ENCODE measurements at places on chromosomes 2 and 18.
A peak's percentile ranks its signal among the peaks of the same experiment; 100 is the strongest.

- no peak for DNase-seq
These were observed 22.0 kb upstream of the POLR1B start for GRCh38 chr2:112520234-112520783.

- DNase-seq, result no peak
These were observed 64.2 kb downstream of the PSMG2 start for GRCh38 chr18:12766986-12767433.

DNA sequence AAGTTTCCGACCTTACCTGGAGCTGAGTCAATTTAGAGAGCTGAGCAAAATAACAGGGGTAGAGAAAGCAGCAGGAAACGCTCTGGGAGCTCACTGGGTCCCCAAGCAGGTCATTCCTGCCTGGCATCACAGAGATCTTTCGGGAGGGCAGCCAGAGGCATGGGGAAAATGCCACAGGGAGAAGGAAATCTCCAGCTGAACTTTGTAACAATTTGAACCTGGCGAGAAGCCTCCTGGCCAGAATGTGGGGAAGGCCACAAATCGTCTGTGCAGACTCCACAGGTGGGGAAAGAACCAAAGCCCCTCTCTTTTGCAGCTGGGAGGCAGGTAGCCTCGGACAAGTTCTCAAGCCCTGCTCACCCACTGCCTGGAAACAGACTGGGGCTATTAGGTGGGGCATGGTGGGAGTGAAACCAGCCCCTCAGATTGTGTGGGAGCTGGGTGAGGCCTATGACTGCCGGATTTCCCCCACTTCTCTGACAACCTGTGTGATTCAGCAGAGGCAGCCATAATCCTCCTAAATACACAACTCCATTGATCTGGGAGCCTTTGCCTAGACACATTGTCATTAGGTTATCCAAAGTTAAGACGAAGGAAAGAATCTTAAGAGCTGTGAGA is 53.9 kb downstream of the INO80D start:
- no peak for DNase-seq

DNA sequence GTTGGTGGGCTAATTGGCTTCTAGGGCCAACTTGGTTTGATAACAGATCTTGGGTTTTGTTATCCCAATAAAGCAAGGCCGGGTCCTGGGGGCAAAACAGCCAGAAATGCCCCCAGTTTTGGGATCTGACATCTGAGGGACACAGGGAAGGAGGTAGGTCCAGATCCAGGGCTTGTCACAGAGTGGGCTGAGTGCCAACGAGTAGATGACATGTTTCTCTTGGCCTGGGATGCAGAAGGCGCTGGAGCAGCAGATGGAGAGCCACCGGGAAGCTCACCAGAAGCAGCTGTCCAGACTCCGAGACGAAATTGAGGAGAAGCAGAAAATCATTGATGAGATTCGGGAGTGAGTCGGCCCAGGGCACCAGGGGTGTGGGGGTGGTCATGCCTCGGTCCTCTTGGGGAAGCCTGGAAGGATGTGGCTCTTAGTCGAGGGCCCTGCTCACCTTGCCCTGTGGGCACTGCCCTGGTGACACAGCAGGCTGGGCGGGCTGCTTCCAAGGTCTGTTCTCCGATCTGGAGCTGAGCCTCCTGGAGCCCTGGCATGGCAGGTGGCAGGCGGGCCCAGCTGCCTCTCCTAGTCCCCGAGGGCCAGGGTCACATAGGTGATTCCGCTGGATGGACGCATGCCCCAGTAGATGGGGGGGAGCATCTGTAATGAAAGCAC is 40.2 kb upstream of the LYPD6B start:
- no peak for DNase-seq

DNA sequence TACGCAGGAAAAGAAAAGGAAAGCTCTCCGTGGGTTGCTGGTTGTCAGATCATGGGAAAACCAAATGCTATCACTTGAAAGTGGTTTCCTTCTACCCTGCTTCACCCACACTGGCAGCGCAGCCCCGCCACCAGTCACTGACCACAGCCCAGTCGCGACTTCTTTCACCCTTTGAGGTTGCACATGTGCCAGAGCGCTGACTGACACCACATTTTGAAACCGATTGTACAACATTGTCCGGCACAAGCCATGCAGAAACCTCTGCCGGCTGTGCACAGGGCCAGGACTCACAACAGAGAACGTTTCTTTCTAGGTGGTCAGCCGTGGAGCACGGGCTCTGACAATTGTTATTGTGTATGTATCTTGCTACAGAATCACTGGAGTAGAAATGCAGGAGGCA is 827.2 kb upstream of the POU3F3 start:
- no peak for DNase-seq

DNA sequence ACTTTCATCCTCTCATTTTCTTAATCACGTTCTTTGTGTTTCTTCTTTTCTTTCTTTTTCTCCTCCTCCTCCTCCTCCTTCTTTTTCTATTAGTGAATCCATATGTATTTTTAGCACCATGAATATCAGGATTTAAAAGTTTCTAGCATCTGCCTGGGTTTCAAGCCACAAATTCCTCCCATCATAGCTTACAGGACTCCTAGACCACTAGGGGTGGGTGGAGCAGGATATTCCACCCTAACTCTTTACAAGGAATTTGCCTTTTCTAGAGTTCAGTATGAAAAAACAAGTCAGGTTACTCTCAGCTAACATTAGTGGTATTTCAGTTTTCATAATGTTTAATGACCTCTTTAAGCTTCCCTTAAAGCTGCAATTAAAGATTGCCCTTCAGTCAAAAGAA is 19.1 kb upstream of the LRRTM1 start:
- no peak for DNase-seq

DNA sequence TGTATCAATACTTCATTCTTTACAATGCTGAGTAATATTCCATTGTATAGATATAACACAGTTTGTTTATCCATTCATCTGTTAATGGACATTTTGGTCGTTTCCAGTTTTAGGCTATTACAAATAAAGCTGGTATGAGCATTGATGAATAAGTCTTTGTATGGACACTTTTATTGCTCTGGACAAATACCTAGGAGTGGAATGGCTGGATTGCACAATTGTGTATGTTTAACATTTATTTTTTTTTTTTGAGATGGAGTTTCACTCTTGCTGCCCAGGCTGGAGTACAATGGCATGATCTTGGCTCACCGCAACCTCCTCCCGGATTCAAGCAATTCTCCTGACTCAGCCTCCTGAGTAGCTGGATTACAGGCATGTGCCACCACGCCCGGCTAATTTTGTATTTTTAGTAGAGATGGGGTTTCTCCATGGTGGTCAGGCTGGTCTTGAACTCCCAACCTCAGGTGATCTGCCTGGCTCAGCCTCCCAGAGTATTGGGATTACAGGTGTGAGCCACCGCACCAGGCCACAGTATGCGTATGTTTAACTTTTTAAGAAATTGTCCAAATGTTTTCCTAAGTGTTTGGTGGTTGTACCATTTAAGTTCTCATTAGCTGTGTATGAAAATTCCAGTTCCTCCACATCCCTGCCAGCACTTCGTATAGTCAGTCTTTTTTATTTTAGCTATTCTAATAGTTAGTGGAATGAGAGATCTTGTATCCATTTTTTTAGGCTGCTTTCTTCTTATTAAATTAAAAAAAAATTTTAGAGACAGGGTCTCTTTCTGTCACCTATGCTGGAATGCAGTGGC is 194.9 kb upstream of the HAAO start:
- DNase-seq, result peak; percentile 33

- no peak for DNase-seq
These were observed 385.8 kb upstream of the TRIB2 start for GRCh38 chr2:12330916-12331315.

- DNase-seq, result peak; percentile 64
These were observed 15.9 kb upstream of the TMEM214 start for GRCh38 chr2:27016801-27017325.

- DNase-seq, result peak; percentile 80
These were observed 305.5 kb downstream of the PTPRM start for GRCh38 chr18:7872569-7872968.

DNA sequence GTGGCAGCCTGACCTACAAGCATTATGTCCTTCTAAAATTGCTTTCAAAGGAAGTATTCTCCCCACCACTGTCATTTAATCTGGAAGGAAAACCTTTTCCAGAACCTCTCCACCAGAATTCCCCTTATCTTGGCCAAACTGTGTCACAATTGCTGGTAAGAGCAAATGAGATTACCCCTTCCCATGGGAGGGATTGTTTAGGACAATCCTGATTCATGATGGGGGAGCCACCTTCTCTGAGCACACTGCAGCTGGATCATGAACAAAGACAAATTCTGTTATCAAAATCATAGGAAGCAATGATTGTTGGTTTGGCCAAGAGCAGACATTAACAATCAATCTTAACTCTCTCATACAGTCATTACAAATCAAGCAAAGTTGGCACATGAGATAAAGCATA is 18.1 kb upstream of the ATOH8 start:
- no peak for DNase-seq

DNA sequence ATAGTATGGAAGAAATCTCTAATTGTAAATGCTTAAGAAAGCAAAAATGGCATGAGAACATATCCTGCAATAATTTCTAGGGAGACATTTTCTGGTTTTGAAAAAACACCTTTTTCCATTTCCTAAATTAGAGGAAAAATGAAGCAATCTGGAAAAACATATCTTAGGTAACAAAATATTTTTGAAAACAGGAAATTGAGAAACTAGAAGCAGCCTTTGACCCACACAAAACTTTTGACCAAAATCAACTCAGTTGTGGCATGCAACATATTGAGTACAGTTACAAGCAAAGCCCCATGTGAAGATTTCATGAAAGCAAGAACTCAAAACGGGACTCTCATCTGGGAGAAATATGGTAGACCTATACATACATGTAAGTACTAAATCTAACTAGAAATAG is 28.6 kb upstream of the CHAC2 start:
- DNase-seq, result no peak

DNA sequence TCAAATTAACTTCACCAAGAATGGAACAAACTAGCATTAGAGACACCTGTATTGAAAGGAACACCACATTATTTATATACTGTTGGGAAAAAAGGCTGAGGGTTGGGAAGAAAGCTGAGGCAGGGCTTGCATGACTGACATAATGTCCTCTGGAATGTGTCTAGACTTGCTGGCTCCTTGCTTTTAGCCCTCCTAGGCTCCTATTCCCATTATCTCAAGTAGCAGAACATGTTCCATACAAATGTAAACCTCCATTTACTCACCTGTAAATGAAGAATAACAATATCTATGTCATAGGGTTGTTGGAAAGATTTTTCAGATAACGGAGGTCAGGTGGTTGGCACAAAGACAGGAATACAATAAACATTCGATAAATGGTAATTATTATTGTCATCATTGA is 976 bp upstream of the ACADL start:
- no peak for DNase-seq

DNA sequence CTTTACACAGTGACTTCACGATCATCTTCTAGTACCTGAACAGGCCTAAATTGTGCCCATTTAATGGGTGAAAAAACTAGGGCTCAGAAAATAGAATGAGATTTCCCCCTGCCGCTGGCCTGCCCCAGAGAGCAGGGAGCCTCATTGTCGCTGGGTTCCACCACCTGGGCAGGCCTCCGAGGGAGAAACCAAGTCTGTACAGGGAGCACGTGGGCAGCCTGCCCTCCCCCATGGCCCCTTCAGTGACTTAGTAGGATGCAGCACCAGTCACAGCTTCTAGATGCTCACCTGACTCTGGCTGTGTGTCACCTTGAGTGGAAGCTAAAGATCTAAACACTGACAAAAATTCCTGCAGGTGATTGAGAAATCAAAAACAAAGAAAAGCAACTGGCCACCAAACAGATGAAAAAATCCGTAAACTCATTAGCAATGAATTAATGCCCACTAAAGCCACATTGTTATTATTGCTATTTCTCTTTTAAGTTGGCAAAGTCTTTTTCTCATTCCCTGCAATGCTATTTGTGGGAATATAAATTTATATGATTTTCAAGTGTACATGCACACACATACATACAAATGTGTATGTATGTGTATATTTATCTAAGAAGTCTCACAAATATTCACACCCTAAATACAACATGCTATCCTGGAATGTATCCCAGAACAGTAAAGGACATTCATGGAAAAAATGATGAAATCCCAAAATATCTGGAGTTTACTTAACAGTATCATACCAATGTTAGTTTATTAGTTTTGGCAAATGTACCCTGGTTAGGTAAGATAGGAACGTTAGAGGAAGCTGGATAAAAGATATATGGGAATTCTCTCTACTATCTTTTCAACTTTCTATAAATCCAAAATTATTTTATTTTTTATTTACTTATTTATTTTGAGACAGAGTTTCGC is 18.7 kb upstream of the ASPRV1 start:
- DNase-seq, result no peak

DNA sequence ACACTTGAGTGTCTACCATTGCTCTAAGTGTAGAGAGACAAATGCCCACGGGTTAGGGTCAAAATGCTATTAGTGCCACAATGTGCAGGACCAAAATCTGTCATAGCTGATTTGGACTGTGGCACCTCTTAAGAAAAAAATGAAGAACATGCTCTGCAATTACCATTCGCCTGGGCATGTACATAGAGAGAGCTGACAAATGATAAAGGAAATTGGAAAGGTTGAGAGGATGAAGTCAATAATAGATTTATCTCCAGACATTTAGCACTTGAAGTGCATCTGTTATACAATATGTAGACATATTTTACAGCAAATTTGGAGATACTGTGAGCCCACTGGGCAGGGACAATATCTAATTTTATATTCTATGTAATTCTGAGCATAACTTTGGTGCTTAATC is 804.4 kb downstream of the SATB2 start:
- no peak for DNase-seq

- no peak for DNase-seq
These were observed 38.9 kb upstream of the PNO1 start for GRCh38 chr2:68118816-68119215.

GRCh38 chr2:162092008-162092390 is 18.0 kb upstream of the DPP4 start:
- no peak for DNase-seq

GRCh38 chr2:68993660-68994059 is 19.2 kb downstream of the GKN1 start:
- no peak for DNase-seq

DNA sequence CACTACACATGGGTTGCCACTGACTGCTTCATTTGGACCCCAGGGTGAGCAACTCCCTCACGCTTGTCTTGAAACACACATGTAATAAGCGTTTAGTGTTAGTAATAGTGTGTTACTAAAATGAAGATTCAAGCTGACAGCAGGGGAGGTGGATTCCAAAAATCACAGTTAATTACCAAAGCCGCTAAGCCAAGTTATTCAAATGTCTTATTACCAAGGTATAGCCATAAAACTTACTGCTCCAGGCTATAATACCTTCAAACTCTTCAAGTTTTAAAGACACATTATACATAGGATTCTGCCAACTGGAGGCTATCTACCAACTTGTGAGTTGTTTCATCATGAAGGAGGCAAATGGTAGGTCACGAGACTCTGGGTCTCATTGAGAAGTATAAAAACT is 2.9 kb downstream of the LPIN2 start:
- DNase-seq, result no peak

- DNase-seq, result no peak
These were observed 2.9 kb upstream of the CNOT11 start for GRCh38 chr2:101249826-101250225.

GRCh38 chr2:20560891-20561636 is 89.8 kb downstream of the HS1BP3 start:
- no peak for DNase-seq

- DNase-seq, result no peak
These were observed 116.9 kb downstream of the ACKR3 start for GRCh38 chr2:236686561-236686960.
